ENCODE measurements at places on chromosomes 3 and 15. TPM values are rescaled to one million over a fixed set of nuclear protein-coding genes. Genes with fewer than 3 reads are reported as not detected.

CLDN18 gene
- total RNA-seq = not detected

DPH3 gene
- 14.9 TPM for total RNA-seq

LRRC31 gene
- not detected for total RNA-seq

BOC gene
- not detected for total RNA-seq

SLC24A5 gene
- total RNA-seq = not detected

IL17RD gene
- total RNA-seq = not detected

ARPP21 gene
- total RNA-seq = not detected

DNA sequence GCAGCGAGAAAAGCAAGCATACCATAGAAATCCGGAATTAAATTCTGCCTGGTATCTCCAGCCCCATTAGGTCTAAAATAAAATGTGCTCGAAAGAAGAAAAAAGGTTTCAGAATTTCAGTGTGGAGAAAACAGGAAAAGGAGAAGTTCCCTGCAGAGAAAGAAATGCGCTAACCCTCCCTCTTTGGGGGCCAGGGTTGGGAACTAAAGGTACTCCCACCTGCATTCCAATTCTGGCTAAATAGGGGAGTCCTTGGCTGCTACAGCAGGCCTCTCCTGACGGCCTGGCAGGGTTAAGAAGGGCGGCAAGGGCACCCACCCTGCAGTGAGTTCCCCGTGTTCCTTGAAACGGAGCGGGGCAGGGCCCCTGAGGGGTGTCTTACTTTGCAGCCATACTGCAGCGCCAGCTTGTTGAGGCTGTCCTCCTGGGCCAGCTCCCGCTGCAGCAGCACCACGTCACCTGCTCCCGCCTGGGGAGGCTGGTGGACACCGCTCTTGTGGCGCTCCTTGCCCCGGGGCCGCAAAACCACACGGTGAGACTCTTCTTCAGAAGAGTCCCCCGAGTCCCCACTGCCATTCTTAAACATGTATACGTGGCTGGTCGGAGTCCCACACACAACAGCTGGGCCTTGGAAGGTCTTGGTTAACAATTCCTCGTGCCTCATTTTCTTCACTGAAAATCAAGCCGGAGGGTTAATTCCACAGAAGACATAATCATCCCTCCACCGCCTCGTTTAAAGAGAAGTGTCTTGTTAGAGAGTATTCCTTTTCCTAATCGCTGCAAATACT, 1.7 kb downstream of the LYSMD4 start:
- peaks cover 20% of the 10 kb centered on the region for H3K4me1 ChIP-seq
- H3K27ac ChIP-seq = no peak overlapping the region
- no peak for DNase-seq
- H3K36me3 ChIP-seq = peaks cover 5% of the 10 kb centered on the region
- no peaks in the 10 kb centered on the region for H3K27me3 ChIP-seq
- peak overlapping the region; percentile 84 for H3K4me3 ChIP-seq

DNA sequence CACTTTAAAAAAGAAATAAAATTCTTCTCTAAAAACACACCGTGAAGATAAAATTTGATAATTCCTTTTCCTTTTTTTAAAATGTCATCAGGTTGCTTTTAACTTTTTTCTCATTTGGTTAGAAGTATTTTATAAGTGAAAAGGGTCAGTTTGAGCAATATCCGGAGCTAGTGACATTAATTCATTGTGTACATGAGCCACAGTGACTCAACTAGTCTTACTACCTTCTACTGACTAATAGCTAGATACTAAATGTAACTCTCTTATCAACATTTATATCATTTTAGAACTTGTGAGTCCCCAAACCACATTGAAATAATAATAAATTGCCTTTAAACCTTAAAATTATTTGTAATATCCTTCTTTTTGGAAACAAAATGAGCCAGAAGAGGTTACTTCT, 101.2 kb upstream of the ZBTB20 start:
- H3K36me3 ChIP-seq = no peaks in the 10 kb centered on the region
- no peak overlapping the region for H3K4me3 ChIP-seq
- no peaks in the 10 kb centered on the region for H3K27me3 ChIP-seq
- no peak overlapping the region for H3K27ac ChIP-seq
- DNase-seq = no peak

DNA sequence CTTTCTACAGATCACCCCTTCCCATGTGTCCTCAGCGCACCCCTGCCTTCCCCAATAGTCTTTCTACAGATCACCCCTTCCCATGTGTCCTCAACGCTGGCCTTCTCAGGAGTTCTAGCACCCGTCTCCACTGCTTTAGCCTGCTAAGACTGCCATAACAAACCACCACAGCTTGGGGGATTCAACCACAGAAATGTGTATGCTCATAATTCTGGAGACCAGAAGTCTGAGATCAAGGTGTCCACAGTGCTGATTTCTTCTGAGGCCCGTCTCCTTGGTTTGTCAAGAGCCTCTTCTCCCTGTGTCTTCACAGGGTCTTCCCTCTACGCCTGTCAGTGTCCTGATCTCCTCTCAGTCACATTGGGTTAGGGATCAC, 68.1 kb upstream of the CGNL1 start:
- peaks cover 12% of the 10 kb centered on the region for H3K27me3 ChIP-seq
- no peak overlapping the region for H3K4me3 ChIP-seq
- H3K36me3 ChIP-seq = no peaks in the 10 kb centered on the region
- no peak for DNase-seq

GRCh38 chr3:12856626-12857025, 15.3 kb upstream of the RPL32 start:
- no peaks in the 10 kb centered on the region for H3K36me3 ChIP-seq
- DNase-seq = no peak
- H3K4me3 ChIP-seq = no peak overlapping the region

DNA sequence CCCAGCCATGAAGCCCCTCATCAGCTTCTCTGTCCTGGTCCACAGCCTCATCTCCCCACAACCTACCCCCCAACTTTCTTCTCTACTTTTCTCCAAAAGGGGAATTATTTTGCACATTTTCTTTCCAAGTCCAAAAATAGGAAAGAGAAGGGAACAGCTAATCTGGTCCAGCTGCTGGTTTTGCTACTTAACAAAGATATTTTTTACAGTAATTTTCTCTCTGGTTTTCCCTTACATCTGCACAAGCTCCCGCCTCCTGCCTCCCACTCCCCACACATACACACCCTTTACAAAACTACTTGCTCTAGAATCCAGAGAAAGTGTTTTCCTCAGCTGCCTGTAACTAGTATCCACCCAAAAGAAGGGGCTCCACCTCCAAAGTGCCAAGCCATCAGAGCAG, 177.2 kb downstream of the POLR2M start:
- no peak overlapping the region for H3K27ac ChIP-seq
- peaks cover 41% of the 10 kb centered on the region for H3K27me3 ChIP-seq
- H3K4me3 ChIP-seq = no peak overlapping the region
- H3K36me3 ChIP-seq = no peaks in the 10 kb centered on the region

DNA sequence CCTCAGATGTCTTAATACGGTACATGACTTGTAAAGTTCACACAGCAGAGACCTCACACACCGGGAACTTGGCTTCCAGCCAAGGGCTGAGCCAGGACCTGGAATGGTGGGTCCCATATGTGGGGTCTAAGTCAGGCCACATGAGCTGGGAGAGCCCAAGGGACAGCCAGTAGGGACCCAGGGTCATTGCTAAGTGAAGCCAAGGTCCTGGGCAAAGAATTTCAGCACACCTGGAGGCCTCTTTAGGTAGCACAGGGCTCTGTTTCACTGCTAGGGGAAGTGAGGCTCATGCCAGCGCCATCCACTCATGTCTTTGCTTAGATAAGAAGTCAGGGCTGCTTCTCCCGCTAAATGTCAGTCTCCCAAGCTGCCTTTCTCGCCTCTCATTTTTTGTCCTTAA, 116.6 kb upstream of the TLE3 start:
- H3K36me3 ChIP-seq = no peaks in the 10 kb centered on the region
- DNase-seq = no peak
- peaks cover 17% of the 10 kb centered on the region for H3K27me3 ChIP-seq
- H3K4me3 ChIP-seq = no peak overlapping the region
- no peaks in the 10 kb centered on the region for H3K4me1 ChIP-seq
- H3K27ac ChIP-seq = no peak overlapping the region

DNA sequence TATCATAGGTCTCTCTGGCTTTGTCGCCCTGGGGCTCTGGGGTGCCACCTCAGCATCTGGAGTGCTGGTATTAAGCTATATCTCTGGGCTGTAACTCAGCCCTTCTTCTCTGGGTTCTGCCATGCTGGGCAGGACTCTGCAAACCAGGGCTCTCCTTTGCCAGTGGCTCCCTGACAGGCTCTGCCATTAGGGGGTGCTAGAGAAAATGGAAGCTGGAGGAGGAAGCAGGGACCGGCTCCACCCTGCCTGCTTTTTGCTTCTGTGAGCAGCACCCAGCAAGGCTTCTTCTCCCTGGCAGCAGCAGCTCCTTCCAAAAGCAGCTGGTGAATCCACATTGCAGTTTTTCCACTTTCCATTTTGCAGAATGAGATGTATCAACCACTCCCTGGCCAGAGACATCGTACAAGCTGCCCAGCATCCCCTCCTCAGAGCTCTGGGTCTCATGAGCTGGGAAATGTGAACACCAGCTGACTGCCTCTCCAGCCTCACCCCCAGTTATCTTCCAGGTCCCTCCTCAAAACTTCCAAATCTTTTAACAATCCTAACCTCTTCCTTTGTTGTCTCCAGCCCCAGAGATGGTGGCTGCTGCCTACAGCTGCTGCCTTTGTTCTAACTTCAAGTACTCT, 165.0 kb downstream of the ABHD5 start:
- peak; percentile 42 for DNase-seq
- no peak overlapping the region for H3K4me3 ChIP-seq
- no peak overlapping the region for H3K27ac ChIP-seq
- H3K36me3 ChIP-seq = no peaks in the 10 kb centered on the region
- peaks cover 1% of the 10 kb centered on the region for H3K4me1 ChIP-seq

DNA sequence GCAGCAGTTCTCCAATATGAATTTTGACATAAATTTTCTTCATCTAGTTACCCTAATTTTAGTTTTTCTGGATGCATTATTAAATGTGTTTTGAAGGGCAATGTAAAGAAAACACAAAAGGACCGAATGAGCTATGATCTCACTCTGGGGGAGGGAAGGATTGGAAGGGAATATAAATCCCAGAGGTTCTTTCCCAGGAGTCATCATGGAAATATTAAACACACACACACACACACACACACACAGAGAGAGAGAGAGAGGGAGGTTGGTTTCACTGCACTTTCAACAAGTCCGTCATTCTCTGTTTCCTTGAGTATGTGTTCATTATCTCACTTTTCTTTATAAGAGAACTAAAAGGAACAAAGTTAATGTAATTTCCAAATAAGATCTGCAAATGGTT, 70.7 kb upstream of the DCBLD2 start:
- no peak for DNase-seq
- peaks cover 1% of the 10 kb centered on the region for H3K36me3 ChIP-seq
- no peaks in the 10 kb centered on the region for H3K27me3 ChIP-seq
- no peak overlapping the region for H3K27ac ChIP-seq
- no peaks in the 10 kb centered on the region for H3K4me1 ChIP-seq

DNA sequence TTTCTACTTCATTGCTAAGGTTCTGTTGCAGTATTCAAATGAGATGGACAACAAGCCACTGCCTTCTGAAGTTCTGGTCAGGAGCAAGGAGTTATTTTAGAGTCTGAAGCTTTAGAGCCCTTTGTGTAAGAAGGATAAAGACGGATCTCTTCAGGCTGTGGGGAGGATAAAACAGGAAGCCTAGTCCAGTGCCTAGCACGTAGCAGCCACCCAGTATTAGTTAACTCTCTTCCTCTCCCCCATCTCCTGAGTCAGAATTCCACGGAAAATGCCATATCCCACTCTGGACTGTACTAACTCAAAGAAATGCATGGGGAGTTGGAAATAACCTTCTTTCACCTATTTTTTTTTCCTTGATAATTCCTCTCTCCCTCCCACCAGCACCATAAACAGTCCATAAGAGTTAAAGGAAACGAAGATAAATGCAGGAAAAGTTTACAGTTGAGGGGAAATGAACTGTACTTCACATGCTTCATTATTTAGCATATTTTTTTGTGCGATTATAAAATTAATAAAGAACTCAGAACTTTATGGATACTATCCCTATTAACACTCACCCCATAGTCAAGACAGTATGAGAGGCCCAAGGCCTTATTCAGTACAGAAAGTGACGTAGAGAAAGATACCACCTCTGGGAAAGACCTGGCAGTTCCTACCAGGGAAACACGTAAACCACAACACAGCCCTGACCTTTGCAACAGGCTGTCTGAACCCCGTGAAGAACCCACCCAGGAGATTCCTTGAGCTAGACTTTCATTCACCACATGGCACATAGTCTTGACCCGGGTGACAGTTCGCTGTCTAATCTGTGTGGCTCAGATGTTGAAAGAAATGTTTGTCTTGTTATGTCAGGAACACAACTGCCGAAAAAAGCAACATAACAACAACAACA, 9.2 kb downstream of the IGF2BP2 start:
- no peak for DNase-seq
- H3K27me3 ChIP-seq = peaks cover 48% of the 10 kb centered on the region
- H3K27ac ChIP-seq = no peak overlapping the region
- H3K36me3 ChIP-seq = no peaks in the 10 kb centered on the region
- H3K4me1 ChIP-seq = peaks cover 2% of the 10 kb centered on the region
- no peak overlapping the region for H3K4me3 ChIP-seq

DNA sequence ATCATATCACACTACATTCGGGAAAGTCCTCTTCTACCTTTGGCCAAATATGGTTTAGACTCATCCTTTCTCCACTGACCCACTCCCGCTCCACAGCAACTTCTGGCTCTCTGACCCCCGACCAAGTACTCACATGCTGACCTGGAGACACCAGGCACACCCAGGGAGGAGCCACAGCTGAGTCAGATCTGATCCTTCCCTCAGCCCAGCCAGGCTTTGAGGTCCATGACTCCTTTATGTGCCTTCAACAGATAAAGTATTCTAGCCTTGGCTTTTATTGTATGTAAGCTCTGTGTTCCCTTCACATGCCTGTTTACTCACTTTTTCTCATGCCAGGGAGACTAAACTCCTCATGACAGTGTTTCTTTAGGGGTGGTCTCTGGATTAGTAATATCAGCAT, 166.9 kb upstream of the UMPS start:
- peaks cover 15% of the 10 kb centered on the region for H3K4me1 ChIP-seq
- H3K27me3 ChIP-seq = peaks cover 49% of the 10 kb centered on the region
- H3K4me3 ChIP-seq = no peak overlapping the region
- DNase-seq = no peak
- no peak overlapping the region for H3K27ac ChIP-seq
- no peaks in the 10 kb centered on the region for H3K36me3 ChIP-seq

DNA sequence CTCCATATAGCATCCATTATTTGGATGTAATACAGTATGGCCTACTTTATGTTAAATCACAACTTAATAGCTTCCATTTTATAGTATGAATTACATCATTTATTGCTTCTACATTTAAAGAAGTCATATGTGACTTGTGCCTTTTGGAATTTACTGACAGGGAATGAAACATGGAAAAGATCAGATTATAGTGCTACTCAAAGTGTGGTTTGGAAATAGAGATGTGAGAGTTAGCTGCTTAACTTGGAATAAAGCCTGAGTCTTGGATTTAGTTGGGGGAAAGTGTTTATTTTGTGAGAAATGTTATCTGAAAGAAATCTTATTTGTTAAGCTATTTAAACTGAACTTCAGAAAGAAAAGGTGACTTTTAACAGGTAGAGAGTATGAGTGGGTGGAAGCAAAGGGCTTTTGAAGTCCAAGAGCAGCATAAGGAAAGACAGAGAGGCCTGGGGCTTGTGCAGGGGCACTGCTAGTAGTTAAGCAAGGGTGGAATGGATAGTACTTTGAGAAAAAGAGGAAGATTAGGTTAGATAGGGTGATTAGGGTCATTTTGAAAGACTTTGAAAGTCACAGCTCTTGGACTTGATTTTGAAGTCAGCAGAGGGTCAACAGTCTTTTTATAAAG, 60.5 kb downstream of the SLMAP start:
- H3K4me3 ChIP-seq = no peak overlapping the region
- H3K4me1 ChIP-seq = peaks cover 13% of the 10 kb centered on the region
- peaks cover 8% of the 10 kb centered on the region for H3K36me3 ChIP-seq
- DNase-seq = no peak
- H3K27me3 ChIP-seq = no peaks in the 10 kb centered on the region

- no peak for DNase-seq
- no peaks in the 10 kb centered on the region for H3K36me3 ChIP-seq
- H3K4me3 ChIP-seq = no peak overlapping the region
These were observed 195.2 kb upstream of the DPPA4 start for GRCh38 chr3:109532257-109533216.

Measured in activated naive CD8-positive, alpha-beta T cell treated with anti-CD3 and anti-CD28 coated beads, Interleukin-2, amount 10 ng/mL, durations not matched to agents 7 days and 5 days (primary cell).